ENCODE measurements at places on chromosomes 5 and 9. TPM values are rescaled to one million over a fixed set of nuclear protein-coding genes. Genes with fewer than 3 reads are reported as not detected.

Gene STPG3
- not detected for total RNA-seq

Gene TTLL11
- 16.4 TPM for total RNA-seq

Gene SEMA5A
- 3.9 TPM for total RNA-seq

DNA sequence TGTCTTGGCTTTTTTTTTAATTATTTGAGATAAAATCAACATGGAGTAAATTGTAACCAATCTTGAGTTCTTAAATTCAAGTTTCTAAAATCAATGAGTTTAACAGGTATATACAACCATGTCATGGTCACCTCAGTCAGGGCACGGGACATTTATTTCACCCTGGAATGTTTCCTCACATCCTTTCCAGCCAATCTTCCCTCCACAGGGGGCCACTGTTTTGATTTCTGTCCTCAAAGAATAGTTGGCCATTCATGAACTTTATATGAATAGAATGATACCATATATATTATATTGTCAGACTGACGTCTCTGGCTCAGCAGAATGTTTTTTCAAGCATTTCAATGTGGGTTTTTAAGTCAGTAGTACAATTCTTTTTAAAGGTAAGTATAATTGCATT lies 806 bp downstream of the ZNF474 start:
- no peak for DNase-seq

GRCh38 chr9:129617167-129617566 lies 3.7 kb downstream of the C9orf50 start:
- no peak for DNase-seq

DNA sequence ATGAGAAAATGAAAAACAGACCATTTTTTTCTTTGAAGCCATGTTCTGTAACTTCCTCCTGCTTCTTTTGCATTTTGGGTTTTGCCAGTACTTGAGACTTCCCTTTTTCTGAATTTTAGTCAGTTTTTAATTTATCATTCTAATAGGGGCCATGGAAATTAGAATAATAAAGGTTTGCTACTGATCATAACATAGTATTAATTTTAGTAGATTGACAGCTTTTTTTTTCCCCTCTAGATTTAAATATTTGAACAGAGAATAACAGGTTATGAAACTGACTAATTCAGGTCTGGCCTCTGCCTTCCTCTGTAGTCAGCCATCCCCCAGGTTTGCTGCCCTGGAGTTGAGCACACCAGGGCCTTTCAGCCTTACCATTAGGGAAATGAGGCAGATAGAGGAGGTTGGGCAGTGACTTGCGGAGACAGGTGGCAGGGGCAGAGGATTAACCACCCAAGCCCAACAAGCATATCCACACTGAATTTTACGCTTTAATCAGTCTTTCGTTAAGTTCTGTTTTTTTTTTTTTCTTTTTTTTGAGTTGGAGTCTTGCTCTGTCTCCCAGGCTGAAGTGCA lies 80.1 kb upstream of the TNFAIP8 start:
- DNase-seq: no peak

GRCh38 chr5:73496984-73497457 lies 1.2 kb upstream of the BTF3 start:
- DNase-seq: no peak

GRCh38 chr9:120859361-120859760 lies 16.6 kb upstream of the PSMD5 start:
- no peak for DNase-seq

- DNase-seq: no peak
These were observed 227.7 kb upstream of the PRR16 start for GRCh38 chr5:120236360-120236759.

- no peak for DNase-seq
These were observed 4.6 kb upstream of the TXN start for GRCh38 chr9:110260911-110261310.

DNA sequence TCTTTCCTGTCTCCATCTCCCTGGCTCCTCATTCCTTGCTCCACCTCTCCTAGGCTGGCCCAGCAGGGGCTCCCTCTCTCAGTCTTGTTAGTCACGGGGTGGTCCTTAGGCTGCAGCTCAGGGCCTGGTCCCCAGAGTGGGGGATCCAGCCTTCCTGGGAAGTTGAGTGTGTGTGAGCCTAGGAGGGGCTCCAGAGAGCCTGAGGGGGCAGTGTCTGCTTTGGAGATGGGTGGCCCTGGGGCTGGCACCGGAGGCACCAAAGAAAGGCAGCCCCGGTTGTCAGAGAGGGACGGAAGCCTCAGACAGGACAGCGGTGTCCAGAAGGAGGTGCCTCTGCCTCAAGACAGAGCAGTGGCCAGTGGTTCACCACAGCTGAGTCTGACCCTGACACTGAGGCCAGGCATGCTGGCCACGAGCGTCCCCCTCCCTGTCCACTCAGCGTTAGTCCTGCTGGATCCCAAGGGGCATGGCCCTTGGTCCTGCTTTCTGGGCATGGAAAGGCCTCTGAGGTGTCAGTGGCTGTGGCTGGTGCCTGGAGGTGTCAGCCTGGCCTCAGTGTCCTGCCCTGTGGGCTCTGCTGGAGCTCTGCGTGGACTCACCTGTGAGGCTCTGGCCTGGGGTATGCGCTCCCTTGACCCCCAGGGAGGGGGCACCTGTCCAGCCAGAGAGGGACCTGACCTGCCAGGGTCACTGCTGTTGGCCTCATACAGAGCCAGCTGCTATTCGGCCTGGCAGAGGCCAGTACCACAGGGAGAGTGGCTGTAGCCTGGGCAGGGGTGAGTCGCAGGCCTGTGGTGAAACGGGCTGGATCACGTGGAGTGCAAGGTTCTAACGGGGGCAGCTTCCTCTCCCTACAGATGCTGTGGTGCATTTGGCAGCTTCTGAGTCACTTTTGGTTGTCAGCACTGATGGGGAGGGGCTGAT lies 130.6 kb downstream of the CACNA1B start:
- no peak for DNase-seq

- no peak for DNase-seq
These were observed 1180.4 kb downstream of the CDH9 start for GRCh38 chr5:25858019-25858418.

GRCh38 chr5:146151970-146152369 lies 30.5 kb downstream of the LARS1 start:
- DNase-seq: no peak

GRCh38 chr9:91884696-91885687 lies 65.0 kb downstream of the ROR2 start:
- no peak for DNase-seq

Measured in psoas muscle (tissue), 8 donors.